Stimulated activated CD8-positive, alpha-beta memory T cell treated with anti-CD3 and anti-CD28 coated beads, Interleukin-15, amount 100 ng/mL, for 4 hours (primary cell): ENCODE measurements at places on chromosomes 13 and 19.

GRCh38 chr19:13262450-13262849, 112.2 kb downstream of the IER2 start:
- DNase-seq, result no peak

GRCh38 chr13:99900960-99901359, 70.6 kb downstream of the ZIC5 start:
- no peak for DNase-seq

DNA sequence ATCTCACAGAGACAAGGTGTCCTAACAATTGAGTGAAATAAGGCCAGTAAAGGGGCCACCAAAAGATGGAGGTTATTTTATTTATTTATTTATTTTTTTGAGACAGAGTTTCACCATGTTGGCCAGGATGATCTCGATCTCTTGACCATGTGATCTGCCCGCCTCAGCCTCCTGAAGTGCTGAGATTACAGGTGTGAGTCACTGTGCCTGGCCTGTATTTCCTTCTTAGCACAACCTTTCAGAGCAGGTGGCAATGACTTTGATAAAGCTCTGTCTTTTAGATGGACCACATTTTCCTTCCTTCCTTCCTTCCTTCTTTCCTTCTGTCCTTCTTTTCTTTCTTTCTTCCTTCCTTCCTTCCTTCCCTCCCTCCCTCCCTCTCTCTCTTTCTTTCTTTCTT, 11.0 kb upstream of the DOCK6 start:
- no peak for DNase-seq

DNA sequence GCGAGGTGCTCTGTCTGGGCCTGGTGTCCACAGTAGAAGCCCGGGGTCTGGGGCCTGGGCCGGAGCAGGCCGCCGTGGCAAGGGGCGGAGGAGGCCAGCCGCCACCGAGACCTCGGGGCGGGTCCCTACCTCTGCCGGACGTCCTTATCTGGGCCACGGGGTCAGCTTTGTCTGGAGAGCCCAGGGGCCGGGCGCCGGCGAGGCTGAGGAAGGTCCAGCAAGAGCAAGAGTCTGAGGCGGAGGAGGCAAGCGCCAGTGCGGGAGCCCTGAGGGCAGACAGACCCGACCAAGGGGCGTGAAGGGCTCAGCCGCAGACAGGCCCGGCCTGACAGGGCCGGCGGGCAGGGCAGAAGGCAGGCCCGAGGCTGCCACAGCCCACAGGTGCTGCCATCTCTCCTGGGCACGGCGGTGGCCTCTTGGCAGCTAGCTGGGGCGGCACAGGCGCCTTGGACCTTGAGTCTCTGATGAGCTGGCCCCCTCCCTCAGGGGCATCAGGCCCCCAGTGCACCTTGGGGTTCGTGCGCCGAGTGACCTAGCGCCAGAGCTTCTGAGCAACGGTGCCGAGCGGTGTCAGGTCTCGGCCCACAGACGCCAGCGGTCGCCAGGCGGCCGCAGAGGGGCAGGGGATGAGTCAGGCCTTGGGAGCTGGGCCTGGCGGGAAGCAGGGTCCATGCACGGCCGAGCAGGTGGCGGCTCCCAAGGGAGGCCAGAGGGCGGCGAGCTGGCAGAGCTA, 19.1 kb upstream of the AKAP8 start:
- DNase-seq, result no peak

- DNase-seq, result no peak
Observed at GRCh38 chr19:5178841-5179240, 161.8 kb downstream of the PTPRS start.

GRCh38 chr19:18723871-18724377, 40.4 kb downstream of the CRTC1 start:
- DNase-seq, result no peak
